ENCODE measurements at places on chromosomes 12 and 14.

GRCh38 chr14:94376108-94376975 is 12.1 kb downstream of the SERPINA1 start:
- DNase-seq: no peak

GRCh38 chr12:32566663-32567295 is 112.3 kb upstream of the DNM1L start:
- DNase-seq: no peak

DNA sequence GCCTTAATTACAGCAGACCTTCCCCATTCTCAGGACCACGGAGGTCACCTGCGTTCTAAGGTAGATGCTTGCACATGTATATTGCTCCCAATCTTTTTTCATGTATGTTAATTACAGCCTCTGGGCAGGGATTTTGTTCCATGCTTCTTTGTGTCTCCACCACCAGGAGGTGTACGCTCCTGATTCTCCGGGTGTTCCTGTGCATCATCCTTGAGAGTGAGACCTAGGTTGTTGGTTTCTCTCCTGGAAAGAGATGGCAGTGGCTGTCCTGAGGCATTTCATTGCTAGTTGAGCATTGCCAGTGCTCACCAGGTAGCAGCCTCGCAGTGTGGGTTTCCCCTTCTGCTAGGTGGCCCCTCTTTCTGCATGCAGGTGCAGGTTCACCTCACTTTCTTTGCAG is 52.8 kb downstream of the KCNK13 start:
- no peak for DNase-seq

DNA sequence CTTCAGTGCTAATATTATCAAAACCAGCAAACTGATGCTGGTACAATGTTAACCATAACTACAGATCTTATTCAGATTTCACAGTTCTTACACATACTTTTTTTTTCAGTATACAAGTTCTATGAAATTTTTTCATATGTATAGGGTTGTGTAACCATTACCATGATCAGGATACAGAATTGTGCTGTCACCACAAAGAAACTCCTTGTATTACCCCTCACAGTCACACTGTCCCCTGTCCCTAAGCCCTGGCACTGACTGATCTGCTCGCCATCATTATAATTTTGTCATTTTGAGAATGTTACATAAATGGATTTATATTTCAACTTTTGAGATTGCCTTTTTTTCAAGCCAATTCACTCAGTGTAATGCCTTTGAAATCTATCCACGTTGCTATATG is 21.3 kb upstream of the NFKBIA start:
- no peak for DNase-seq

GRCh38 chr12:97300891-97301290 is 161.7 kb upstream of the RMST start:
- DNase-seq: no peak

DNA sequence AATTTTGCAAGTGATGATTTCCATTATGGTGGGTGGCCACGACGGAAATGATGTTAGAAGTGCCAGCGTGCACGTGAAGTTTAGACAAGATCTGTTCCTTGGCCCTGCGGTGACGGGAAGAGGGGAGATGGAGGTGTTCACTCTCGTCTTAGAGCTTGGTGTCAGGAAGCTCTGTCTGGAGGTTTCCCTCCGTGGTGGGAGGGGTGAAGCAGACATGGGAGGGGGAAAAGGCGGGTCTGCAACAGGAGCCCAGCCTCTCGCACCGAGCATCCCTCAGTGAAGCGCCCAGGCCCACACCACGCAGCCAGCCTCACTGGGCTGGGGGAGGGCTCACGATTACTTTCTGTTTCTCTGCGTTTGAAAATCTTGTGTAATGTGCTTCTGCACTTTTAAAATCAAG is 26.3 kb downstream of the EML1 start:
- DNase-seq: no peak

DNA sequence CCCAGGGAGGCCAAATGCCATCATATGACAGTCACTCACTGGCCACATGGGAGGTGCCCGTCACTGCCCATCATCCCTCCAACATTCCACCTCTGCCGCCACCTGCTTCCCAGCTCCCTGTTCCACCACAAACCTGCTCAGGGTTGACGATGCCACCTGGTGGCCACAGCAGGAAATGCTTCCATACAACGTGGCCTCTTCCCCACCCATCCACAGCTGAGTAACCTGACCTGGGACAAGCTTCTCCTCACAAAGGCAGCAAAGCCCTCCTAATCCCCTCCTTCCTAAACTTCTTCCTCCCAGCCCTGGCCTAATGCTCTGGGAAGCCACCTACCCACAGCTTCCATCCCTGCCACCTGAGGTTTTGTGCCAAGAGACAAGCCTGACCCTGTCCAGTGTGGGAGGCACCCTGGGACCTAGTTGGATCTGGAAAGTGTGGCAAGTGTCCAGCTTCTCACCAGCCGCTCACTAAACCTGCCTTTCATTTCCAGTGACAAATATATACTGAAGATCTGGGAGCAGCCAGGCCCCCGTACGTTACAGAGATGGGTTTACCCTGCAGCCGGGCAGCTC is 4.3 kb downstream of the DEGS2 start:
- DNase-seq: peak; percentile 39

DNA sequence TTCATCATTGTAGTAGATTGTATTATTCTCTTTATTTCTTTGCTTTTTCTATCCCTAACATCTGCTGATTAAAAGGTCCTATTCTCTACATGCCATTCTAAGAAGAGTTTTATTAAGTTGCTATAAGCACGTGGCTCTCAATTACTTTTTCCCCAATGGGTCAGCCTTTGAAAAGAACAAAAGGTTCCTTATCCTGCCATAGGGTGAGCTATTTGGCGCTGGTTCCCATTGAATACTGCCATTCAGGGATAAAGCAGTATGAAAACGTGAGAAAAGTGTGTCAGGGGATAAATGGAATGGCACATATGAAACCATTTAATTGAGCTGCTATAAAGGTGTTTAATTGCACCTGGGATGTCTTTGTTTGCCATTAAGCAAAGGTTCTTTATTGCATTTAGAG is 80.9 kb downstream of the SYNE2 start:
- peak; percentile 61 for DNase-seq

- no peak for DNase-seq
Measured at GRCh38 chr12:66002812-66003211, 127.7 kb downstream of the LLPH start.

GRCh38 chr12:123491481-123491880 is 33.5 kb downstream of the SNRNP35 start:
- DNase-seq: no peak

- DNase-seq: no peak
Measured at GRCh38 chr14:104206281-104206904, 68.0 kb downstream of the KIF26A start.

GRCh38 chr14:73789989-73790581 is 61.5 kb upstream of the PTGR2 start:
- no peak for DNase-seq

DNA sequence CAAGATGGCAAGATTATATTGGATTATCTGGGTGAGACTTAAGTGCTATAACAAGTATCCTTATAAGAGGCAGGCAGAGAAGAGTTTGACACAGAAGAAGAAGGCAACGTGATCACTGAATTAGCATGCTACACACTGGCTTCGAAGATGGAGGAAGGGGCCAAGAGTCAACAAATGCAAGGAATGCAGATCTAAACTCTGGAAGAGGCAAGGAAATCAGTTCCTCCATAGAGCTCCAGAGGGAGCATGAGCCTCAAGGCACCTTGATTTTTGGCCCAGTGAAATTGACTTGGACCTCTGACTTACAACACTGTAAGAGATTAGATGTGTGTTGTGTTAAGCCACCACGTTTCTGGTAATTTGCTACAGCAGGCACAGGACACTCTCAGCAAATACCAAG is 536.4 kb upstream of the SEL1L start:
- DNase-seq: no peak

DNA sequence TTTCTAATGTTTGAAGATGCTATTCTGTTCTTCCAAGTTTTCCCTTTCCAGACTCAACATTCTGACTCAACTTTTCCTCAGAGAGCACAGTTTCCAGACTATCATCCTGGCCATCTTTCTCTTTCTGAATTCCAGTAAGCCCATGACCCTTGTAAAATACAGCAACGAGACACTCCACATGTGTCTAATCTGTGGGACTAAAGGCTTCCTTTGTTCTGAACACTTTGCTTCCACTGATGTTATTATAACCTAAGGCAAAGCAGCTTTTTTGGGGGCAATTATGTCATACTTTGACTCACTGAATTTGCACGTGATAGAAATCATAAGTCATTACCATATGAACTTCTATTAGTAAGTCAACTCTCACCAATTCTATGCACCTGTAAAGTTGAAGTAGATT is 6.3 kb upstream of the ART4 start:
- no peak for DNase-seq

GRCh38 chr12:34294671-34295365 is 272.5 kb downstream of the ALG10 start:
- no peak for DNase-seq

GRCh38 chr12:43733687-43734086 is 24.9 kb downstream of the PUS7L start:
- DNase-seq: no peak

Measured in HAP-1 (cell line).